ENCODE measurements at places on chromosomes 1 and 21. TPM values are rescaled to one million over a fixed set of nuclear protein-coding genes. Genes with fewer than 3 reads are reported as not detected.

TTLL10 gene
- total RNA-seq, result 0.22 TPM

FCRL5 gene
- not detected for total RNA-seq

GIPC2 gene
- total RNA-seq, result not detected

AMIGO1 gene
- total RNA-seq, result 4.5 TPM

DNA sequence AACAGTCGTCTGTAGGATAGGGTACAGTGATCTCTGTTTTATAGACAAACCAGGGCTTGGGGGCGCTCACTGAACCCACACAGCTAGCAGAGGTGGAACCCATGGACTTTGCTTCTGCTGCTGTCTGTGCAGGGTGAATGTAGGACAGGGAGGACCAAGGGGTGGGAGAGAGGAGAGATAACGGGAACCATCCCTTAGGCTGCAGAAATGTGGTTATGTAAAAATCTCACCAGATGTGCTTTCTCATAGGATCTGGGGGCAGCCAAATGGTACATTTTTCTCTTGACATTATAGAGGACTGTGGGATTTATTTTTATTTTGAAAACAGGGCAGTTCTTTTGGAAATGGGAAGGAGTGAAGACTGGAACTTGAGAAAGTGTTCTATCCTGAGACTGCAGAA, 8.7 kb downstream of the NFASC start:
- no peaks in the 10 kb centered on the region for H3K27me3 ChIP-seq
- H3K4me3 ChIP-seq, result no peak overlapping the region
- no peak overlapping the region for H3K27ac ChIP-seq
- no peaks in the 10 kb centered on the region for H3K36me3 ChIP-seq

- DNase-seq, result peak; percentile 96
- H3K4me3 ChIP-seq, result peak overlapping the region; percentile 61
- H3K36me3 ChIP-seq, result no peaks in the 10 kb centered on the region
- H3K27me3 ChIP-seq, result peaks cover 98% of the 10 kb centered on the region
- H3K27ac ChIP-seq, result no peak overlapping the region
Observed at GRCh38 chr1:228464487-228464983, 22.6 kb upstream of the RNF187 start.

NTMT2 gene
- not detected for total RNA-seq

TAS1R3 gene
- not detected for total RNA-seq

DNA sequence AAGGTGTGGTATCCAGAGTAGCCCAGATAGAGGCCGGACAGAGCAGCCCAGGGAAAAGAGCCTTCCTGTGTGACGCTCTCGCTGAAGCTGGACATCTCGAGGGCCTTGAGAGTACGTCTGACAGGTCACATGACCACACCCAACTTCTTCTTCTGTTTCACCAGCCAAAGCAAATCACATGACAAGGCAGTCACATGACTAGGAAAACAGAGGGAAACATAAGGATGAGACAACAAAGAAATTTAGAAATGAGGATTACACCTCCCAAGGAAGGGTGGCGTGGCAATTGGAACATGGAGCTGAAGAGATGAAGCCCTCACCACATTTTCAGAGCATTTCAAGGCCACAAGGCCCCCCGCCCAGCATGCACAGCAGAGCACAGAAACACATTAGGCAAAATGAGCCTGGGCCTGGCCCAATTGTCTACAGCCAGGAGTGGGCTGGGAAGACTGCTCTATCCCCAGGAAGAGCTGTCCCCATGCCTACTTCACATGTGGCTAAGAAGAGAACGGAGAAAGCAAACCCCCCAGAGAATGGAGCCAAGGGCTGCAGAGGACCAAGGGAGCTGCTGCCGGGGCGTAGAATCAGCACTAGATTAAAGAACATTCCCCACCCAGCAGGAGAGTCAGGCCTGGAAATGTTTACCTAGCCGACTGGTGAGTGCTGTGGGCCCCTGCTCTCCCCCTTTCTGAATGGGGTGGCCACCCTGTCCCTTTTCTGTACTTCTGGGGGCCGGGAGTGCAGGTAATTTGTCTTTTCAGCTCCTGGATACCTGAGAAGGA, 305.1 kb downstream of the NPHP4 start:
- H3K4me3 ChIP-seq, result no peak overlapping the region
- no peaks in the 10 kb centered on the region for H3K27me3 ChIP-seq
- H3K27ac ChIP-seq, result no peak overlapping the region
- no peaks in the 10 kb centered on the region for H3K36me3 ChIP-seq
- H3K4me1 ChIP-seq, result peaks cover 12% of the 10 kb centered on the region
- DNase-seq, result no peak

DNA sequence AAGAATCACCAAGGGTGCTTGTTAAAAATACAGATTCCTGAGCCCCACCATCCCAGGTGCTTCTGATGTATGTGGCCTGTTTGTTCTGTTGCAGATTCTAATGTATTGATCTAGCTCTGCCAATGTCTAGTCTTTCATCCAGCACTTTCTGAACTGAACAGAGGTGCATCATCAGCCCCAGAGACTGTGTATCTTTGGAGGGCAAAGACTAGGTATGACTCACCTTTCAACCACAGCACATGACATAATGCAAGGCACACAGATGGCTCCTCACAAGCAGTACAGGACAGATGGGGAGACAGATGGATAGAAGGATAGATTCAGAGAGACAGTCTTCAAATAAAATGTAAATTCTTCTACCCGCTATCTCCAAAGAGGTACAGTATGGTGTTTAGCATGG, 32.3 kb downstream of the CD58 start:
- H3K4me3 ChIP-seq, result no peak overlapping the region
- H3K27me3 ChIP-seq, result no peaks in the 10 kb centered on the region
- H3K4me1 ChIP-seq, result no peaks in the 10 kb centered on the region

DNA sequence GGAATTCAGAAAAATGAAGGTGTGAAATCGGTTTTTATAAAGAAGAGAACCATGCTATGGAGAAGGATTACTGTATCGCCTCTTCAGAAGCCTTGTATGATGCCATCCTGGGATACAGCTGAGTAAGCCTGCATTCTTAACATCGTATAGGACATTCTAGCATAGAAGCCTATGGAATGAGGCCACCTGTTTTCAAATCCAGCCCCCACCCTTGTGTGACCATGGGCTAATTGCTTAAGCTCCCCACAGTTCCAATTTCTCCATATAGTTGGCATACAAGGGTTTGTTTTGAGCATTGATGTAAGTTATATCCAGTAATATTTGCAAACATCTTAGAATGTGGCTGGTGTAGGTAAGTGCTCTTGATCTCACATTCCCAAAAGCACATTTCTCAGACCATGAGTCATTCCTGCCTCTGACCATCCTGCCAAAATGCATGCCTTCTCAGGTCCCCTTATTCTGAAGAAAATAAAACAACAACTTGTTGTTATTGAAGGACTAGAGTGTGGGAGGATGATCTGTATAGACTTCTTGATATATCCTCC, 1.5 kb downstream of the OR14A2 start:
- H3K27me3 ChIP-seq, result no peaks in the 10 kb centered on the region
- H3K4me3 ChIP-seq, result no peak overlapping the region
- H3K27ac ChIP-seq, result no peak overlapping the region
- no peak for DNase-seq
- H3K4me1 ChIP-seq, result no peaks in the 10 kb centered on the region
- H3K36me3 ChIP-seq, result no peaks in the 10 kb centered on the region

DNA sequence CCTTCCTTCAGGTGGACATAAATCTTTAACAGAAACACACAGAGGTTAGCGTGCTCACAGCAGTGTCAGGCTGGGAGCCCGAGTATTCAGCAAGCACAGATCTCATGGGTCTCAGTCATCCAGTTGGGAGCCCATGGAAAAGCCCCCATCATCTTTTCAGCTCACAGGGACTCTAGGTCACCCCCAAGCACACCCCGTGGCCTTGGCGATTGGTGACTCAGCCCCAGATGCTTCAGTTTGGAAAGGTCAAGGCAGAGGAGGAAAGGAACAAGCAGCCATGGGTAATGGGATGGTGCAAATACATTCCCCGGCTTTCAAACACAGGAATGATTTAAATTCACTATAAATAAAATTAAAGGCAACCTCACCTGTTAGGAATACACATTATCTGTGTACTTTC, 88.9 kb downstream of the PGBD5 start:
- DNase-seq, result no peak
- H3K27ac ChIP-seq, result no peak overlapping the region
- no peaks in the 10 kb centered on the region for H3K27me3 ChIP-seq

- peaks cover 12% of the 10 kb centered on the region for H3K4me1 ChIP-seq
- H3K36me3 ChIP-seq, result no peaks in the 10 kb centered on the region
- H3K27ac ChIP-seq, result no peak overlapping the region
- H3K27me3 ChIP-seq, result no peaks in the 10 kb centered on the region
- no peak overlapping the region for H3K4me3 ChIP-seq
- DNase-seq, result no peak
Observed at GRCh38 chr1:51636764-51637522, 20.1 kb downstream of the OSBPL9 start.

OR2AK2 gene
- not detected for total RNA-seq

DNA sequence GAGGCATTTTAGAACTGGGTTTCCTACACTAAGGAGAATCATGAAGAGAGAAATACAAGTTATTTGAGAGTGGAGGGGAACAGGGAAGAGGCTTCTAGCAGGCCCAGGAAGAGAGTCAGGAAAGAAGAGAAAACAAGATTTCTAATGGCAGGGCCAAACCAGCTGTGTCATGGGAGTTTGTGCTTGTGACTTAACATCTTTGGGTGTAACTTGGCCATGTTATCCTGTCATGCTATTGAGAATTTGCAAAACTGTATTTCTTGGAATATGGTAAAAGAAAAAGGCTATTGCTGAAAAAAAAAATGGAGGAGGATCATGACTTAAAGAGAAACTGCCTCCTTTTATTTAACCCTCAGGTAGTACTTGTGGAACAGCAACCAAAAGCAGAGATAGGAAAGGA, 47.4 kb upstream of the TNFSF18 start:
- no peak overlapping the region for H3K27ac ChIP-seq
- H3K4me3 ChIP-seq, result no peak overlapping the region
- DNase-seq, result no peak
- no peaks in the 10 kb centered on the region for H3K27me3 ChIP-seq

DNA sequence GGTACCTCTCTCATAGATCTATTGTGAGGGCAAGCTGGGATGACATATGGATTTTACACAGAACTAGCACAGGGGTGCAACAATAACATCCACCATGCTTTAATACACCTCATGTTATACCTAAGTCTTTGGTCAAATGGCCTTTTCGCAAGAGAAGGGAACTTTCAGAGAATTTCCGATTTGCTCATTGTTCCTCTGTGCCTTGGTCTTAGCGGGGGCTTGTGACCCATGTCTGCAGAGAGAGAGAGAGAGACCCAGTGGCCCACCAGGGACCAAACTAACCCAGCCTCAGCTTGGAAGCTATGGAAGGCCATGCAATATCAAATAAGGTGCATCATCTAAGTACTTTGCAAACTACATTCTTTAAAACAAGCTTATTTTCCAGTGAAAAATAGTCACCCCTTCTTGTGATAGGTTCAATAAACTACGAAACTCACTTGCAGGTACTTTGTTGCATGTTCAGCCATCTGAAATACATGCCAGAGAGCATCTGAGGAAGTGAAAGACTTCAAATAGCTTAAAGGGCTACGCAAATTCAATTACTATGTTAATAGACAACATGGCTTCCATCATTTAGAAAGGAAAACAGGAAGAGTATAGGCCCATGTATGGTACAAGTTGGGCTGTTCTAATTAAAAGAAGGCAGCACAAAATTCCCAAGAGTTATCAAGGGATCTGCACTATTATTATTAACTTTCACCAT, 100.7 kb downstream of the KCNN3 start:
- peaks cover 9% of the 10 kb centered on the region for H3K4me1 ChIP-seq
- H3K36me3 ChIP-seq, result no peaks in the 10 kb centered on the region
- H3K27ac ChIP-seq, result no peak overlapping the region
- no peaks in the 10 kb centered on the region for H3K27me3 ChIP-seq
- DNase-seq, result no peak

DNA sequence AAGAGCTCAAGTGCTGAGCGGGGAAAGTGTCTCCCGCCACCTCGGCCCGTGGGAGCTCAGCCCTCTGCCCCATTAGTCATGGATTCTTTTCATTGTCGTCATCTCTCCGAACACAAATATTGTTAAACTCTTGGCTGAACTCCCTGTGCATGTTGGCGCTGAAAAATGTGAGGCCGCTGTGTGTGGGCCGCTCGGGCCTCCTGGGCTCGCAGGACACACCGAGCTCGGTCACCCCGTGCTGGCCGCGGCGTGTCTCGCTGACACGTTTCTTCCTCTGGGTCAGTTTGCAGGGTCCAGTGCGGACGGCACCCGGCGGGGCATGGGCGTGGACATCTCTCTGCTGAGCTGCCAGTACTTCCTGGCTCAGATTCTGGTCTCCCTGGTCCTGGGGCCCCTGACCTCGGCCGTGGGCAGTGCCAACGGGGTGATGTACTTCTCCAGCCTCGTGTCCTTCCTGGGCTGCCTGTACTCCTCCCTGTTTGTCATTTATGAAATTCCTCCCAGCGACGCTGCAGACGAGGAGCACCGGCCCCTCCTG, 25.6 kb downstream of the SLC45A1 start:
- no peaks in the 10 kb centered on the region for H3K4me1 ChIP-seq
- H3K4me3 ChIP-seq, result no peak overlapping the region
- no peak overlapping the region for H3K27ac ChIP-seq
- H3K36me3 ChIP-seq, result no peaks in the 10 kb centered on the region

DNA sequence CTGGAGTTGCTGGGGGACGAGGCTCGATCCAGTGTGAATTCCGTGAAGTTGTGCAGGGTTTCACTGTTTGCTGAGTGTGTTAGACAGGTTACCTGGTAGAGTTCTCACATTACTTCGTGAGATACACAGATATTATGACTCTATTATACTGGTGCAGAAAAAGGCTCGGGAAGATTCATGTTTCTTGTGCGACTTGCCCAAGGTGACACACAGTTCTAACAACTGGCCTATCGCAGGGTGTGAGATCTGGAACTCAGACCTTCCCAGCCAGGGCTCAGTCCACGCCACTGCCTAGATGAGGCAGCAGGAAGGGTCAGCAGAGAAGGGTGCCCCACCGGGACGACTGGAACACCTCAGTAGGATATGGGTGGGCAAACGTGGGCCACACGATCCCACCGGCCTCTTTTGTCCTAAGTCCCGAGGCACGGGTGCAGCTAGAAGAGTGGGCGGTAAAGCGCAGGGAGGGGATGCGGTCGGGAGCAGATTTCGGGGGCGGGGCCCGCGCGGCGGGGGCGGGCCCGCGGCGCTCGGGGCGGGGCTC, 296 bp upstream of the RNPEP start:
- peaks cover 6% of the 10 kb centered on the region for H3K4me1 ChIP-seq
- no peak overlapping the region for H3K27ac ChIP-seq
- H3K27me3 ChIP-seq, result peaks cover 15% of the 10 kb centered on the region
- H3K36me3 ChIP-seq, result no peaks in the 10 kb centered on the region
- peak; percentile 81 for DNase-seq

CHODL gene
- 1.6 TPM for total RNA-seq

GRCh38 chr1:6040861-6041415, 4.8 kb upstream of the KCNAB2 start:
- H3K27ac ChIP-seq, result no peak overlapping the region
- no peak overlapping the region for H3K4me3 ChIP-seq
- DNase-seq, result no peak
- no peaks in the 10 kb centered on the region for H3K27me3 ChIP-seq
- peaks cover 5% of the 10 kb centered on the region for H3K4me1 ChIP-seq

DNA sequence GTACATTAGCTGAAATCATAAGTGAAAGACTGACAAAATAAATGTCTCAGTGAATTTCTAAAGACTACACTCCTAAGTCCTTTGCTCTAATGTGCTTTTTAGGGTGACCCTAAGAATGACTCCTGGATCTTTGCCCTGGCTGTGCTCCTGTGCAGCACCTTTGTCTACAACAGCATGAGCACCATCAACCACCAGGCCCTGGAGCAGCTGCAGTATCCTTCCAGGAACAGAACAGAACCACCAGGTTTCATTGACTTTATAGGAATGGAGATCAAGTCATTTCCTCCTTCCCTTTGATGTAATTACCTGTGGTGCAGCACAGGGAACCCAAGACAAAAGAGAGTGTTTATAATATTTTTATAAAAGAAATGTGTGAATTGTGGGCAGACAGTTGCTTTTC, 14.1 kb downstream of the GBP6 start:
- peaks cover 5% of the 10 kb centered on the region for H3K4me1 ChIP-seq
- no peaks in the 10 kb centered on the region for H3K27me3 ChIP-seq
- no peak for DNase-seq
